ENCODE measurements at places on chromosomes 4 and X. TPM values are rescaled to one million over a fixed set of nuclear protein-coding genes. Genes with fewer than 3 reads are reported as not detected.

DNA sequence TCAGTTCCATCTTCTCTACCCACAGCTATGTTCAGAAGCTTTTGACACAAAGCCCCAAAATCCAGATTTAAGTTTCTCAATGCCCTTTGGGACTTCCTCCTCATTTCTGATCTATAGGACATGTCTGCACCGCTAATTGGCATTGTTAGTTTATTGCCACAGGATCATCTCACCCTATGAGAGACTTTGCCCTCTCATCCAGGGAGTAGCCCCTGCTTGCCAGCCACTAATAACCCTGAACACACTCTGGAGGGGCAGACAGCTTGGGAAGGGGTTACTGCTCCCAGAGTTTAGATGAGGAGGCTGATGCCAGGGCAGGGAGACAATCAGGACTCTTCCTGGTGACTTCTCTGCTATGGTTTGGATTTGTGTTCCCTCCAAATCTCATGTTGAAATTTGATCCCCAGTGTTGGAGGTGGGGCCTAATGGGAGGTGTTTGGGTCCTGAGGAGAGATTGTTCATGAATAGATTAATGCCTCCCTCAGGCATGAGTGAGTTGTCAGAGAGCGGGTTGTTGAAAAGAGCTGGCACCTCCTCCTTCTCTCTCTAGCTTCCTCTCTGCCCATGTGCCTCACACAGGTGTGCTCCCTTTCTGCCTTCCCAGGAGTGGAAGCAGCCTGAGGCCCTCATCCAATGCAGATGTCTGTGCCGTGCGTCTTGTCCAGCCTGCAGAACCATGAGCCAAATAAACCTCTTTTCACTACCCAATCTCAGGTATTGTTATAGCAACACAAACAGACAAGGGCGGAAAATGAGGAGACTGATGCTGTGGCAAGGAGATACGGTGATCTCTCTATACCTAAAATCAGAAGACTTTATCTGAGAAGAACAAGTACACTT is 3.6 kb upstream of the SCARB2 start:
- DNase-seq = peak; percentile 45

DNA sequence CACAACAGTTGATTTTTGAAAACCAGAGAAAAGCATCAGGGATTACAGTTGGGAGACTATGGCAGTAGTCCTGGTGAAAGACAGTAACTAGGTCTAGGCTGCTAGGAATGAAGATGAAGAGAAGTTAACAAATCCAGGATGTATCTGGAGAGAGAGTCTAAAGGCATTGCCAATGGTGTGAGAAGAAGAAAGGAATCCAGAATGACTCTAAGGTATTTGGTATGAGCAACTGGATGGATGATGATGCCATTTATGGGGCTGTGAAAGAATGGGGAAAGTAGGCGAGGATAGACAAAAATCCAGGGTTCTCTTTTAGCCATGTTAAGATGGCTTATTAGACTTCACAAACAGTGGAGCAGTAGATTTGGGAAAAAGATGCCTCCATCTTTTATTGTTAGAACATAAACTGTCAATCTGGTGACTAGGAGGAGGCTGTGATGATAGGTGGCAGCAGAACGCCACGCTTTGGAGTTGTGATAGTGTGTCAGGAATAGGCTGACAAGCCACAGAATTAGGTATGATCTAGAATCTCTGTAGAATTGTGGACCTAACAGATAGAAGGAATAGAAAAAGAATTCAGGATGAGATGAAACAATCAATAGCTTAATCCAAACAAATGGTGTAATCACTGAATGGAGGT is 27.3 kb upstream of the JADE1 start:
- no peak for DNase-seq

DNA sequence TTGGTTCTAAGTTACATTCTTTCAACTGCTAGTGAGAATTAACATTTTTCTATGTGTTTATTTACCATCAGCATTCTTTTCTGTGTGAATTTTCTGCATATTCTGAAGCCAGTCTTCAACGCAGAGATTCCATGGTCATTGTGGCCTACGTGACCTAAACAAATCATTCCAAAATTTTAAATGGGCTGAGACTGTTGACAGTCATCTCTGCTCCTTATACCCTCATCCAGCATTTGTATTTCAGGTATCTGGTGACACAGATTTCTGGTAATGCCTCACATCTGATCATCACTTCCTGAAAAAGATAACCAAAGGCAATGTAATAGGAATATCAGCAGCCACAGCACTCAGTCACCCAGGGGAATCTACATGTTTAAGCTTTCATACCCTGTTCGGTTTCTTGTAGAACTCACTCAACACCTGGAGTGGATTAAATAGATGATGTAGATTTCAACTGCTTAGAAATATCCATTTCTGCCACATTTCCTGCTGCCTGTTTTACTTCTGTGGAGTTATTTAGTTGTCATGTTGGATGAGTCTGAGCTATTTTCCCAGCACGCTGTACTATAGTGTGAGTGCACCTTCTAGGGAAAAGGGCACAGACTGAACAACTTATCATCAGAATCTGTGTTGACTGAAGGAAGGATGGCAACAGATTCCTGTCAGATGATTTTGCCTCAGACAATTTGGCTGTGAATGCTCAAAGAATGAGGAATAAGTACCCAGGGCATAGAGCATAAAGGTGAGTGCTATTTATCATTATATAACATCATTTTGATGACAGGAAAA is 73.0 kb upstream of the HPGD start:
- no peak for DNase-seq

Gene KLHL13
- total RNA-seq = 8.7 TPM

Measured in mammary epithelial cell (primary cell).